ENCODE measurements at places on chromosomes 4 and X.

- DNase-seq = no peak
These were observed 27.4 kb downstream of the FAM13A start for GRCh38 chr4:89029591-89029990.

GRCh38 chr4:99863-100262 is 24.4 kb upstream of the ZNF718 start:
- no peak for DNase-seq

DNA sequence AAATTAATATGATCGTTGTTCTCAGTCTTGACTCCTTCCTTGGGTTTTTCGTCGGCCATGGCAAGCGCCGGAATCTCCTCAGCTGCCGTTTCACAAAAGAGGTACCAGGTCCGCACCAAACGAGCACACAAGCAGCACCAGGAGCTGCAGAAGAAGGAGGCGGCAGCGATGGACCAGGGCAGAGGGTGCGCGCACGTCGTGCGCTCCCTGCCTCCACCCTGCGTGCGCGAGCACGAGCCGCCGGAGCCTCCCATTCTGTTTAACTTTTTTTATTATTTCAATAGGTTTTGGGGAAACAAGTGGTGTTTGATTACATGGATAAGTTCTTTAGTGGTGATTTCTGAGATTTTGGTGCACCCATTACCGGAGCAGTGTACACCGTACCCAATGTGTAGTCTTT is 158.2 kb downstream of the PLS3 start:
- DNase-seq = no peak

- no peak for DNase-seq
These were observed 224.5 kb upstream of the TENM3 start for GRCh38 chr4:182018691-182019090.

DNA sequence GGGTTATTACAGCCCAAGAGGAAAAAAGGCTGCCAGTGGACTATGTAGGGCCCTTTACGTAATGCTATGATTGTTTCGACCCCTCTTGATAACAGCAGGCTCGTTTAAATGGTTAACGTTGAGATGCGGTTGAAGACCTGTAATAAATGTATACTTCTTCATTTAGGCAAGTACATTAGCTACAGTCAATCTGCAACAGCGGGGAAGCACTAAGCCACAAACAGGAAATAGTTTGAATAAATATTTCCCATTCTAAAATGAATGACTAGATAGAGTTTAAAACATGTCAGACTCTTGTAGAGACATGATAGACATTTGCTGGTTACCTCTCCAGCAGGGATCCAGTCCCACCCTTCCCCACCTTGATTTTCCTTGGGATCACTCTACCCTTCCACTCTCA is 38.1 kb upstream of the STIM2 start:
- no peak for DNase-seq

DNA sequence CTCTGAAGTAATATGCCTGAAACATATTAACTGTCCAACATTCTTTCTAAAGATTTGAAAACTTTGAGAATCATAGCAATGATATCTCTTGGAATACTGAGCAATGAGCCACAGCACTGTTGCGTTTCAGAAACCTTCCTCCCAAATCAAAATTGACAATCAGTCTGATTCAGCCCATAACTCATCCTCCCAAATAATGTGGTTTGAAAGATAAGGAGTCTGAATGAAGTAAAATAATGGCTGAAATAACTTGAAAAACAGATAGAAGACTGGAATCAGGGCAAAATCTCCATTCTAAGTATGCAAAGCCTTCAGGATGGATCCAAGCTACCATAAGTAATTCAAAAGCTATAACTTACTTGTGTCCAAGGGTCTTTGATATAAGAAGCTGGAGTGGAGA is 98.6 kb upstream of the PLS3 start:
- DNase-seq = no peak

DNA sequence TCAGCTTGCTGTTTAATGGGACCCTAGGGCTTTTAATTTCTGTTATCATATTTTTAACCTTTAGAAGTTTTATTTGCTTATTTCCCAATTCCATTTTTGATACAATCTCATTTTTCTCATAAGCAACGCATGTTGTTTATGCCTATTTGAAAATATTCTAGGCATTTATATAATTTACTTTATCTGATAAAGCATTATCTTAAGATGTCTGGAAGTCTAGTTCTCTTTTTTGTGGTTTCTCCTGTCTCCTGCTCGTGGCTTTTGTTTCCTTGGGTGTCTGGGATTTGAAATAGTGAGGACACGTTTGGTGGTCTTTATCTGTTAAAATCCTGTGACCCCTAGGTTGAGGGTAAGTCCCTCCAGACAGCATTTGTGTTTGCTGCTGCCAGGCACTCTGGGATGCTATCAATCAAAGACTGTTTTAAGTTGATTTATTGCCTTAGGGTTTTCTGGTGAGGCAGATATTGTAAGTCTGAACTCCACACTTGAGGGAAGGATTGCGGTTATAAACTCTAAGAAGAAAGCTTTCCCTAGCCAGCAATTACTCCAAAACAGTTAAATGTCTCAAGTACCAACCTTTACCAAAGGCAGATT is 208.0 kb downstream of the PRDM5 start:
- no peak for DNase-seq

DNA sequence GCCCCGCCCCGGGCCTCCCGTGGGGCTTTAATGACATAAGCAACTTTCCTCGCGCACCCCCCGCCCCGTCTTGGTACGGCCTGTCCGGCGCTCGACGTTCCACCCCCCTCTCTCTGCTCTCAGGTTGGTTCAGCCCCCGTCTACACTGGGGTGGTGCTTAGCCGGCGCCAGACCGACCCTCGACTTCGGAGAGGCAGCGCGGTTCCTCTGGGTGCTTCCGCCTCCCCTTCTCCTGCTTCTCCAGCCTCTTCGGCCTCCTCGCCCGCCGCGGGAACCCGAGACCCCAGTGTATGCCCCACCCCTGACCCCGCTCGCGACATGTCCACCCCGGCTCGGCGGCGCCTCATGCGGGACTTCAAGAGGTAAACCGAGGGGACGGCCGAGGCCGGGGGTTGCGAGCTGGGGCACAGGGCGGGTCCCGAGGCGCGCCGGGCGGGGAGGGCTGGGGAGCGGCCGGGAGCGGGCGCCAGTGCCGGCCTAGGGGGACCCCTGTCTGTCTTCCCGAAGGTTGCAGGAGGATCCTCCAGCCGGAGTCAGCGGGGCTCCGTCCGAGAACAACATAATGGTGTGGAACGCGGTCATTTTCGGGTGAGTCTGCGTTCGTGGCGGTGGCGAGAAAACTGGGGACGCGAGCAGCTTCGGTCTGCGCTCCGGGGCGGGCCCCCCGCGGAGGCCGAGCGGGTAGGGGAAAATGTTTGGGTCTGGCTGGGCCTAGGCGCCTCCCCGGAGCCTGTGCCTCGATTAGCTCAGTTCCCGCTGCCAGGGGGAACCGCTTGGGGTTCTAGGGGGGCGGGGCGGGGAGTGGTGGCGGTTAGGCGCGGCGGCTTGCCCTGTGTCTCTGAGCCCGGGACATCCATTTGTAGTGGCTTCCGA is at the start of gene UBE2A:
Gene UBE2A (plus strand): TSS at position 170 of the 873 bp plus-strand sequence. CDS start 149 bp downstream, at position 319.
- peak; percentile 79 for DNase-seq
